ENCODE measurements at places on chromosomes 11 and 22.

- no peak overlapping the region for H3K4me3 ChIP-seq
- no peaks in the 10 kb centered on the region for H3K4me1 ChIP-seq
- no peaks in the 10 kb centered on the region for H3K27me3 ChIP-seq
- DNase-seq: no peak
- H3K36me3 ChIP-seq: no peaks in the 10 kb centered on the region
These were observed 17.5 kb downstream of the NCR3LG1 start for GRCh38 chr11:17369094-17369493.

DNA sequence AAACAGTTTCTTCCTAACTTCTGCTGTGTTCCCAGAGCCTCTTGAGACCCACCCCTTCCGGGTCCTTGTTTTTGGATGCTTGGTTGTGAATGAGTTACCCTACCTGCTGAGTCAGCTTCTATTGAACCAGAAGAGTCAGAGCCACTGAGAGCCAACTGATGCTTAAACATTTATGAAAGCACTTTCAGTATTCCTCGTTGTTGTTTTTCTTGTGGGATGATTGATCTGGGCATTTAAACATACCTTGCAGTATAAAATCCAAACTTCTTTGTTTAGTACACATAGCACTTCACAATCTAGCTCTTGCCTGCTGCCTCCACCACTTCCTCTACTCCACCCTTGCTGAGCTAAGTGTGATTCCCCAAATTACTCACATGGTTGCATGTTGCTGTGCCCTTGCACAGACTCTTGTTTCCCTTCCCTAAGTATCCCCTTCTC lies 5.5 kb downstream of the PRSS23 start:
- no peaks in the 10 kb centered on the region for H3K27me3 ChIP-seq
- no peak overlapping the region for H3K4me3 ChIP-seq
- H3K4me1 ChIP-seq: peaks cover 69% of the 10 kb centered on the region
- no peaks in the 10 kb centered on the region for H3K36me3 ChIP-seq
- DNase-seq: no peak

GRCh38 chr22:35455529-35455928 lies 55.6 kb downstream of the MCM5 start:
- no peak overlapping the region for H3K27ac ChIP-seq
- H3K4me3 ChIP-seq: no peak overlapping the region
- no peaks in the 10 kb centered on the region for H3K27me3 ChIP-seq
- DNase-seq: no peak

DNA sequence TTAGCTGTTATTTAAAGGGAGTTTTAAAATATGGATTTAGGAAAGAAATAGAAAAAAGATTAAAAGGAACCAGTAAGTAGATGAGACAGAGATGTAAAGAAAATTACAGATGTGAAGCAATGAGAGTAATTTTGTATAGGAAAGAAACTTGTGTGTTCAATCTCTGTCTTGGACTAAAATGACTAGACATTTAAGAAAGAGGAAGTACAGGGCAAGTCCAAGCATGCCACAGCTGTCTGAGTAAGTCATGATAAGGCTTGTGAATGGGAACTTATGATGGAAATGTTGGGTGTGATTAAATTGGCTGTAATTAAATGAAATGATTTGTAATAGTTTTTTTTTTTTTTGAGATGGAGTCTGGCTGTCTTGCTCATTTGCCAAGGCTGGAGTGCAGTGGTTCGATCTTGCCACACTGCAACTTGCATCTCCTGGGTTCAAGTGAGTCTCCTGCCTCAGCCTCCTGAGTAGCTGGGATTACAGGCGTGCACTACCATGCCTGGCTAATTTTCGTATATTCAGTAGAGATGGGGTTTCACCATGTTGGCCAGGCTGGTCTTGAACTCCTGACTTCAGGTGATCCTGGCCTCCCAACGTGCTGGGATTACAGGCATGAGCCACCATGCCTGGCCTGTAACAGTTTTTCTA lies 5.9 kb upstream of the ACY3 start:
- no peaks in the 10 kb centered on the region for H3K4me1 ChIP-seq
- H3K27ac ChIP-seq: no peak overlapping the region
- DNase-seq: no peak
- no peak overlapping the region for H3K4me3 ChIP-seq

- no peak overlapping the region for H3K4me3 ChIP-seq
- no peak overlapping the region for H3K27ac ChIP-seq
- no peak for DNase-seq
- H3K27me3 ChIP-seq: no peaks in the 10 kb centered on the region
- H3K4me1 ChIP-seq: no peaks in the 10 kb centered on the region
These were observed 23.8 kb downstream of the LRRC10B start for GRCh38 chr11:61532134-61533038.
